ENCODE measurements at places on chromosomes 7 and 10.

DNA sequence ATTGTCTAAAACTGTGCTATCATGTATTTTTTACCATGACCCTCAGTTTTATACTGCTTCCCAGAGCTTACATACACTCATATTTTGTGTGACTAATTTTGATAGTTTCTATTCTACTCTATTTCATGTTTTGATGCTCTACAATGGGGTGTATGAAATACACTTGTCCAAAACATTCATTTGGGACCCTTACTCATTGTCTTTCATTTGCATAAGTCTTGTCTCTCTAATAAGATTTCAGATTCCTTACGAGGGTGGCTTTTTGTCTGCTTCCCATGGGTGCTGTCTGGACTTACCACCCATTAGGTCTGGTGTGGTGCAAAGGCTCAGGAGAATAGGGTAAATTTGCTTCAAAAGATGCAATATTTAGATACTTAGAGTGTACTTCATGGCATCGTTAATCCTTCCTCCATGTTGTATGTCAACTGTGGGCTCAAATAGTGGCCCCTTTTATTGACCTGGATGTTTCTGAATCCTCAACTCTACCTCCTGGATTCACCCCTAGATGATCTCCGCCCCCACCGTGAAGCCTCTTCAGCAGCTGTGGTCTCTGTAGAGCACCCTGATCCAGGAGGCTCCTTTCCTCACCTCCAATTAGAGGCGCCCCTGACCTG lies 3.6 kb upstream of the GIMAP5 start:
- DNase-seq, result no peak

DNA sequence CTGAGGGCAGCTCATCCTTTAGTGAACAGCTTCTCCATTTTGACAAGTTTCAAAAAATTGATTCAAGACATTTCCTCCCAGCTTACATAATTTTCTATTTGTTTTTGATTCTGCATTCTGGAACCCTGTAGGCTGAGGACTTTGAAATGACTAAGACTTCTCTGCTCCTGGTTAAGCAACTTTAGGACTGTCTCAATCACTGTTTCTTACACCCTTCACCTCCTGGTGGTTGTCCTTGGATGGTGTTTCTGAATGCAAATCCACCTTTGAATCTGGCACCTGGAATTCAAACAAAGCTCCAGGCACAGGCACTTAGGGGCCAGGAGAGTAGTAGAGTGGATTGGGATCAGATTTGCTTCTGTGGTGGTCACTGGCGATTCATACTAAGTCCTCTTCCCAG lies 595.5 kb downstream of the LRMDA start:
- DNase-seq, result no peak

DNA sequence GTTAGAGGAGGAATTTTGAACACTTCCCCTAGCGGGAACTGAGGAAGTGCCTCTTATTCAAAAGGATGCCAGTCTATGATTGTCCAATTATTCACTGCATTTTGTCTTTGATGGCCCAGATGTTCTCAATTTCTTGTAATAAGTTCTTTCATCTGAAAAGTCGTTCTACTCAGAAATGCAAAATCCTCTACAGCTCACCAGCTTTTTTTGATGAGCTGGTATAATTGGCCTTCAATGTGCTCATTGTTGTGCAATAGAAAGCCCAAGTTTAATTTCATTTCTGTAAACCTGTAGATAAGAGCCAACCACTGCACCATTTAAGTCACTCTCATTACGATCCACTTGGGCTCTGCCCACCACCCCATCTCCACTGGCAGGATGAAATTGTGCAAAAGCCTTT lies 978.7 kb upstream of the AUTS2 start:
- DNase-seq, result no peak

DNA sequence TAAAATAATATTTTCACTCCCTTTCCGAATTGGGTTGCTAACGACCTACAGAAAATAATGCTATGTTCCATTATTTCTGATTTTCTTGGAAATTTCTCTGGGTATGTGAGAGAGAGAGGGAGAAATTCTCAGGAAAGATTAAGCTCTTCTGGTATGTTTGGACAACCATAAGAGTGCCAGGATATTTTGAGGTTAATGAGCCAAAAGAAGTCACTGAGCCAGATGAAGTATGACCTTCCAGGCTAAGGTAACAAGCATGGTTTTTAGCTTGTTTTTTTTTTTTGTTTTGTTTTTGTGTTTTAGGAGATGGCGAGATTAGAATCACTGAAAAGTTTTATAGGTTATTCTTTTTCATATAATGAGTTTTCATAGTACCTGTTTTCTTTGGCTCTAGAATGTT lies 171.0 kb upstream of the FOXP2 start:
- no peak for DNase-seq

DNA sequence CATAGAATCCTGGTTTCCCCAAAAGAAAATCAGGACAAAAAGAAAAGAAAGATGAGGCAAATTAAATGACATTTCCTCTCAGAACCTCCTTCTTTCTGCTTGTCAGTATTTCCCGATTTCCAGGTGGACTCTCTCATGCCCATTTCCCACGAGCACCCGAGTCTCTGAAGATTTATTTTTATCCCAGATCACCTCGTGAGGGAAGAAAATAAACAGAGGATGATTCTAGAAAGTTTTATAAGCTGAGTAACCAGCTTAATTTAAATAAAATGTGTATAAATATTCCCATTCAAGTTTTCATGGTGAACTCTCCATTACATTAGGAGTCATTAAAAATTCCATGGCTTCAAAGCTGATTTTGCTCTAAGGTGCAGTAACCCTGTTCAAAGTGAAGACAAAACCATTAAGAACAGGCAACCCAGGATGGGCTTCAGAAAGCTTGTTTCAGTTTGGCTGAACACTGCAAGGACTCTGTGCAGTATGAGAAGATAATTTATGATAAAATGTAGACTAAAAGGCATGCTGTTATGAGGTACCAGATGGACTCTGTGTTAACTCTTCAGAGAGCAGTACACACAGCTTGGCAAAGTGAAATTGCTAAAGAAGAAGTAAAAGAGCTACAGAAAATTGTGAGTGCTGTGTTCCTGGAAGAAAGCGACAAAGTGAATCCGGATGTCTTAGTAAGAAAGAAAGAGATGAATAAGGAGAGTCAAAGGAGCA lies 521.3 kb upstream of the LRRN3 start:
- DNase-seq, result no peak

- DNase-seq, result no peak
Observed at GRCh38 chr10:127886371-127887051, 6.2 kb downstream of the CLRN3 start.

- no peak for DNase-seq
Observed at GRCh38 chr7:88002617-88003016, 68.6 kb downstream of the ADAM22 start.

All from Right ventricle myocardium superior (tissue), 1 donor.